Cardiac muscle cell (in vitro differentiated cells and primary cell): ENCODE measurements at places on chromosomes 1 and 21. TPM values are rescaled to one million over a fixed set of nuclear protein-coding genes. Genes with fewer than 3 reads are reported as not detected.

GRCh38 chr1:40782371-40782956 lies 1.1 kb upstream of the KCNQ4 start:
- DNase-seq, result no peak

GRCh38 chr1:156623946-156624813 lies 5.0 kb downstream of the HAPLN2 start:
- peak; percentile 59 for DNase-seq

DNA sequence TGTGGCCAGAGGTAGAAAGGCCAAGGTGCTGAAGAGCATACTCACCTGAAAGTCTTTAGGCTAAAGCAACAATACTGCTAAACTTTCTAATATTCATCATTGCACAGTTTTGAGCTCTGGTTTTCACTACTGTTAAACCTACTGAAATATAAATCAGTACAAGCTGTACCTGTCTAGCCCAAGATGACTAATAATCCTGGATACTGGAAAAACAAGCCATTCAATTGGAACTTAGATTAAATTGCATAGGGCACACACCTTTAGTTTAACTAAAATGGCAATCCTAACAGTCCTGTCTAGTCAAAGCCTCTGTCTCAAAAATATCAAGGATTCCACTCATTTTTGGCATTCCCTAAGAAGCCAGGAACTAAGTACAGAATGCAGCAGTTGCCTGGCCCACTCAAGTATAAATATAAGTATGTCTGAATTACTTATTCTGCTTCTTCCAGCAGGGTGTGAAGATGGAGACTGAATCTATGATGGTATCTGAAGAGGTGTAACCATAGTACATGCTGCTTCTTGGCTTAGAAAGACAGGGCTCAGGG lies 3.1 kb downstream of the CHML start:
- peak; percentile 31 for DNase-seq

- DNase-seq, result no peak
These were observed 4.3 kb upstream of the LRP8 start for GRCh38 chr1:53332186-53332564.

GRCh38 chr1:217981430-217981829 lies 303.7 kb upstream of the RRP15 start:
- no peak for DNase-seq

COL9A2 gene
- total RNA-seq, result 2.9 and 3.4 TPM in 2 replicates

SERTAD4 gene
- 0.63 and 1.8 TPM in 2 replicates for total RNA-seq

AGT gene
- total RNA-seq, result 16.3 and 16.6 TPM in 2 replicates

DNA sequence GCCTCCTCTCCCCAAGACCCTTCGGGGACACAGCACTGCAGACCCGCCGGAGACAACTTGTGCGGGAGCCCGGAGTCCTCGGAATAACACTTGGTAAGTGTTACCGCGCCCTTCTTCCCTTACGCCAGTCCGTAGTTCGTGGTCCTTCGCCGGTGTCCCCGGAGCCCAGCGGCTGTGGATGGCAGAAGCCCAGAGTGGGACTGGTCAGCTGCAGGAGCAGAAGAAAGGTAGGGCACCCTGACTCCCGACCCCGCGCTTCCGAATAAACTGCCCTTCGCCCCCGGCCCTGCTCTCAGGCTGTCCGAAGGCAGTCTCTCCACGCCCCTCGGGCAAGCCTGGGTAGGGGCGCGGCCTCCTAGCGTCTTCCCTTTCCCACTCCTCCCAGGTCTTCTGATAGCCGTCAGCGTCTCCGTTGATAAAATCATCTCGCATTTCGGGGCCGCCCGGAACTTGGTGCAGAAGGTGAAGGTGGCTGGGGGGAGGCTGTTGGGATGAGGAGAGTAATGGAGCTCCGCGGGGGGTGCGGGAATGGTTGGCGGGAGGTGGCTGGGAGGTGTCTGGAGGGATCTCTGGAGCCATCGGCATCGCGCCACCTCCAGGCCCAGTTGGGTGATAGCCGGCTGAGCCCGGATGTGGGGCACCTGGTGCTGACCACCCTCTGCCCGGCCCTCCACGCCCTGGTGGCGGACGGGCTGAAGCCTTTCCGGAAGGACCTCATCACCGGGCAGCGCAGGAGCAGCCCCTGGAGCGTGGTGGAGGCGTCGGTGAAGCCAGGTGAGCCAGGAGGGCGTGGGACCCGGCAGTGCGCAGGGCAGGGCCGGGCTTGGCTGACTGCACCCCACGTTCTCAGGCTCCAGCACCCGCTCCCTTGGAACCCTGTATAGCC lies 4.3 kb downstream of the RUSC1 start:
- peak; percentile 67 for DNase-seq

- peak; percentile 92 for DNase-seq
These were observed 80.6 kb upstream of the SLC44A3 start for GRCh38 chr1:94739521-94740061.

SLC1A7 gene
- not detected in 2 replicates for total RNA-seq

ZNF593OS gene
- not detected in 2 replicates for total RNA-seq

DNA sequence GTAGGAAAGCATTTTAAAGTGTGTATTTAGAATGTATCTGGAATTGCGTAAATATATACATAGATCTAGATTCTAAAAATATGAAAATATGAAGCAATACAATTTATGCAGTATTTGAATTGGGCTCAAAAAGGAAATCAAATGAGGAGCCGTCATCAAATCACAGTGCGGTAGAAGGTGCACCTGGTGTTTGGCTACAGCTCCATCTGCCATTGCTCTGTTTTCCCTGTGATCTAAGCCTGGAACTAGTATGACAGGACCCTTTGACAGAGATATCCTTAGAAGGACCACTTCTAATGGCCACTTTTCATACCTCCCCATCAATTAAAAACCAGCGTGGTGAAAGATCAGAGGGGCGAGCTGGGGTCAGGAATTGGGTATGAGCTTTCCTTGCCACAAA lies 202.6 kb downstream of the NFIA start:
- no peak for DNase-seq

- no peak for DNase-seq
These were observed 9.0 kb upstream of the PLCH2 start for GRCh38 chr1:2466958-2467554.

DNA sequence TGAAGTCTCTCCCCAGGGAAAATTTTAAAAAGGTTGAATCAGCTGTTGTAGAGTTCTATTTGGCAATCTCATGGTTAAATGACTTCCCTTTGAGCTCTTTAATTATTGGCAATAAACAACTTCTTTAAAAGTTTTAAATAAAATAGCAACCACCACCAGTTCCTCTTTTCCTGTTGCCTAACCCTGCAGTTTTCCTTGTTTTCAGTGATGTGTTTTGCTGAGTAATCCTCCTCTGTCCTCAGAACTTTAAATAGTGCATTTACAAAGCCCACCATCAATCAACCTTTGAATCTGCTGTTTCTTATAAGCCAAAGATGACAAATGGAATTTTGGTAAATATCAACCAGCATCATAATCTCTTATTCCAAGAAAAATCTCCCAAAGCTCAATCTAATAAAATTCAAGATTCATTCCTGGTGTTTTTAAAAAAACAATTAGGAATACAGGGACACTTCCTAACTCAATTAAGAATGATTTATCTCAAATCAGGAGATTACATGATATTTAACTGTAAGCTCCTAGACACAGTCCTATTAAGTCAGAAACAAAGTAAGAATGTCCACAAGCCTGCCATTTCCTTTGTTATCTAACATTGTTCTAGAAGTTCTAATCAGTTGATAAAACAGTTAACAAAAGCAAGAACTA lies 14.8 kb downstream of the AVPR1B start:
- DNase-seq, result no peak

GRCh38 chr1:113255038-113255719 lies 135.1 kb upstream of the MAGI3 start:
- no peak for DNase-seq

OR2L2 gene
- total RNA-seq, result not detected in 2 replicates

DNA sequence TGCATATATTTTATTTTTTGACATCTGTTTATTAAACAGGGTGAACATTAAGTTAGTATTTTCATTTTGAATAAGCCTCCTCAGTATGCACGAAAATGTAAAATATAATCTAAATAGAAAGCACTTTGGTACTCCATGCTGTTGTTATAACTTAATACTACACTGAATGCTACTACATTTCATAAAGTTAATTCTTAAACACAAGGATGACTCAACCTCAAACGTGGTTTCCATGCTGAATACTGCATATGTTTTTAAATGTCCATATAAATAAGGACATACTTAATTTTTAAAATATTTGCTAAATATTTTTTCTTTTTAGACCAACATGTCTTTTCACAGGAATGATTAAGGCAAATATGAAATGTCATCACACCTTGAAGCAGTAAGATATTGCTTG lies 83.9 kb downstream of the USP24 start:
- no peak for DNase-seq

DNA sequence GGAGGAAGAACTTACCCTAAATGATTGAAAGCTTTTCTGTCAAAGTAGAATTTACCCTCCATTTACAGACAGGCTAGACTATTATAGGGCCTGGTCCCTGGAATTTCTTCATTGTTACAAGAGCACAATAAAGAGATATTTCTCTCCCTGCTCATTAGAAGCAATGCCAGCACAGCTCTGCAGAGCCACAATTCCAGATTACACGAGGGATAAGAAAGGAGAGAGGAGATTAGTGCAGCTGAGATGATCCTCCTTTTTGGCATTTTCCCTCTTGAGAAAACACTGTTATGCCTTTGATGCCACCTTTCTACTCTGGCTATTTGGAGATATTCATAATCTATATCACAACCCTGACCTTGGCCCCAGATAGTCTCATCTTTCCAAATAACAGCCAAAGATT lies 1119.5 kb upstream of the TMPRSS15 start:
- DNase-seq, result no peak

C4BPB gene
- not detected in 2 replicates for total RNA-seq

- no peak for DNase-seq
These were observed 139.6 kb downstream of the TOMM20 start for GRCh38 chr1:234989019-234989418.

DNA sequence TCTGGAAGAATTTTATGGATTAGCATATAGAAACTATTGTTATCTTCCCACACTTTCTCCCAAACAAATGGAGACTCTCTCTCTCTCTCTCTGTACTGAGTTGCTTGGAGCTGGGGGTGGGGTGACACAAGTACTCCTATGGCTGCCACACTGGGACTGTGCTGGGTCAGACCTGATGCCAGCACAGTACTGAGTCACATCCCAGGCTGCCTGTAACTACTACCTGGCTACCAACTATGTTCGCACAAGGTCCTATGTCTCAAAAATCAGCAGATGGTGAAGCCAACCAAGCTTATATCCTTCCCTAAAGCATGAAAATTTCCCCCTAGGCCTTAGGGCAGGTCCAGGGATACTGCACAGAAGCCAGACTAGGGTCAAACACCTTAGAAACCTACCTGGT lies 66.6 kb downstream of the FAF1 start:
- no peak for DNase-seq

DNA sequence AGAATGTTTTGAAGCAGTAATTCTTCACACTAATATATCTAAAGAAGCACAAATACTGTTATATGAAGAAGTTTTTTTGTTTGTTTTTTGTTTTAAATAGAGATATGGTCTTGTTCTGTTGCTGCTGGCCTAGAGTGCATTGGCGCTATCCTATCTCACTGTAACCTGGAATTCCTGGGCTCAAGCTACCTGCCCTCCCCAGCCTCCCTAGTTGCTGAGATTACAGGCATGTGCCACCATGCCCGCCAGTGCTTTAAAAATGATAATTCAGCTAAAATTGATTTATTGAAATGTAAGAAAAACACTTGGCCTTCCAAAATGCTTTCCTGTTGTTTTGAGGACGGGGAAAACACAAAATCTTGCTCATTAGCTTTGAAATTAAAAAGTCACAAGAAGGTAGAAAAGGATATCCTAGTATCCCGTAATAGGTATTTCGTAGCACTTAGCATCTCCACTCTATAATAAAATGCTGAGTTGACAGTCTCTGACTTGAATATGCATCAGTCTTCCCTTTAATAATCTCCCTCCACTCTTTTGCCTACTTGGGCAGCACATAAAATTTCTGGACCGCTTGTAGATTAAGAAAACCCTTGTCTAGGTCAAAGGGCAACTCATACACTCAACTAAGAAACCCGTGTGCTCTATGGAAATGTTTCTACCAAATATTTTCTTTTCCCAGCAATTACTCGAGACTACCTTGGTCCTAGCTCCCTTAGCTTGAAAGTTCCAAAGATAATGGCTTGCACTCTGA lies 1.3 kb downstream of the SCYL3 start:
- DNase-seq, result no peak
